ENCODE measurements at places on chromosomes 1 and 21.

- DNase-seq, result no peak
Measured at GRCh38 chr21:26717146-26717739, 128.0 kb downstream of the ADAMTS1 start.

- DNase-seq, result no peak
Measured at GRCh38 chr1:162502928-162503327, 5.3 kb downstream of the UHMK1 start.

DNA sequence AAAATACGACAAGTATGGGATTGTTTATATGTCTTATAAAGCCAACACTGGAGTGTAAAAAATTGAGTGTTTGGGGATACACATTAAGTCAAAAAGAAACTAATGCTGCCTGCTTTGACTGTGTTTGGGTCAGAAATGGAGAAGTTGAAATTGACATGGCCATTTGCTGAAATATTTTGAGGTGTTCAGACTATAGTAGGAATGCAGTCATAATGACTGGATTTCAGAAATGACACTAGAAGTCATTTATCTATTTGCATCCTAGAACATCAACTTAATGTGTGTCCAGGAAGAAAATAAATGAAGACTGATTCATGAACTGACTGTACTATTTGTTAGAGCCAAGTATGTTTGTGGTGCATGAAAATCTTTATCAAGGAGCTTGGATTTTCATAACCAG is 28.4 kb downstream of the RASAL2 start:
- no peak for DNase-seq

- no peak for DNase-seq
Measured at GRCh38 chr1:56833088-56833487, 13.9 kb upstream of the FYB2 start.

- peak; percentile 46 for DNase-seq
Measured at GRCh38 chr1:11654137-11654938, at the start of the genes FBXO2 and FBXO44. FBXO2 (minus strand) TSS chr1:11654429; CDS start chr1:11654340, 89 bp downstream. FBXO44 (plus strand) TSS chr1:11654877; CDS start chr1:11655836, 959 bp downstream.

DNA sequence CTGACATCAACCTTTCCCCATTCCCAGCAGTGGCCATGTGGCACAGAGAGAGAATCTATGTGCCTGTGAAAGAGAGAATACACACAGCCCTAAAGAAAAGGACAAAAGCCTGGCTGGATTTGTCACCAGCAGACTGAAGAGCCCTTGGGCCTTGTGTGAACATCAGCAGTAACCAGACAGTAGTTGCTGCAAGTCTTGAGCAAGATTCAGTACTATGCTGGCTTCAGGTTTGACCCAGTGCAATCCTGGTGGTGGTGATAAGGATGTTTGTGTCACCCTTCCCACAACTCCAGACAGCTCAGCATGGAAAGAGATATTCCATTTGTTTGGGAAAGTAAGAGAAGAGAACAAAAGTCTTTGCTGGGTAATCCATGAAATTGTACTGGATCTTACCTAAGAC is 28.4 kb upstream of the GBP6 start:
- no peak for DNase-seq

- no peak for DNase-seq
Measured at GRCh38 chr1:158007667-158008386, 14.4 kb downstream of the KIRREL1 start.

- DNase-seq, result no peak
Measured at GRCh38 chr1:207845109-207845508, 65.8 kb downstream of the CD34 start.

DNA sequence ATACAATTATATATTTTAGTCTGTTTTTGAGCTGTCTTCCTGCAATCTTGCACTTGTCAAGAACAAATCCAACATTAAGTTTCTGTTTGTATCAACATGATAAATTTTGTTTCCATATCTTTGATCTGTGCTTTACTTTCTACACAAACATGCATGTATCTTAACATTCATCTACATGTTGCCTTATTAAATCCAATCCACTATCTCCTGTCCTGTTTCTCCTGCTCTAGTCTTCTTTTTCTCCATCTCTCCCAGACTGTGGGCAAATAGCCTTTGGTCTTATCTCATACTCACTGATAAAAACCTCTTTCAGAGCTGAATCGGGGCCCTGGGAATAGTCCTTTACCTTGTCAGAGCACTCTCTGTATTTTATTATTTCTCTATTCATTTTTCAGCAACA is 101.3 kb downstream of the PLPPR4 start:
- no peak for DNase-seq

DNA sequence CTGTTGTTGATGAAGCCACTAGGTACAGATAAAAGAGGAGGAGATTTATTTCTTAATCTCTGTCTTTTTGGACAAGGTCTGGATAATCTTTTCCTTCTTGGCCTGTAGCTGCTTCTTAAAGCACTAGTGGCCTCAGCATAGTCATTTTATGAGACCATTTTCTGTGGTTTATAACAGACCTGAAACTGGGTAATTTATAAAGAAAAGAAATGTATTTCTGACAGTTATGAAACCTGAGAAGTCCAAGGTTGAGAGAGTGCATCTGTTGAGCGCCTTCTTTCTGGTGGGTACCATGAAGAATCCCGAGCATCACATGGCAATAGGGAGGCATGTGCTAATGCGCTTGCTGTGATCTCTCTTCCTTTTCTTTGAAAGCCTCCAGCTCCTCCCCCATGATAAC is 36.7 kb upstream of the PDC start:
- DNase-seq, result no peak

- DNase-seq, result no peak
Measured at GRCh38 chr1:1833916-1834325, 55.7 kb upstream of the NADK start.

DNA sequence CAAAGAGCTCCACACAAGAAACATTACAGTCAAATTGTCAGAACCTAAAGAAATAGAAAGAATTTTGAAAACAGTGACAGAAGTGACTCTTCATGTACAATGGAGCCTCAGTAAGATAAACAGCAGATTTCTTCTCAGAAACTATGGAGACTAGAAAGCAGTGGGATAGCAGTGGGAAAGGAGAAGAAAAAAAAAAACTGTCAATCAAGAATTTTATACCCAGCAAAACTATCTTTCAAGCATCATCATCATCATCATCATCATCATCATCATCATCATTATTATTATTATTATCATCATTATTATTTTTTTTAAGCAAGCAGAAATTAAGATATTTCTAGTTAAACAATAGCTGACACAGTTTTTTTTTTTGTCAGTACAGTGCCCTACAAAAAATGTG is 24.2 kb downstream of the CEP170 start:
- DNase-seq, result no peak

DNA sequence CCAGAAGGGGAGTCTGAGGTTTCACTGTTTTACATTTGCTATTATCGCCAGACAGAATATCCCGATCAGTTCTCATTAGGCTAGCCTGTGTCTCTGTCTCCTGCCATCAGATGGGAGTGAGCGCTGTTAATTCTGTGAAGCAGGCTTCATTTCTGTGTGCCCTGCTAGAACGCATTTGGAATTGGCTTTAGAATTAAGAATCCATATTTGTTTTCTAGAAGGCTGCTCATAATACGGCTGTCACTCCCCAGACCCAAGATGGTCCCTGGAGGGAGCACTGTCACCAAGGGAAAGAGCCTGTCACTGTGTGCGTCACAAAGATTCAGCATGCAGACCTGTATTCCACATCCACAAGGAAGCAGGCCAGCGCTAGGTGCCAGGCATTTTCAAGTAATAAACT is 49.2 kb downstream of the CASQ2 start:
- DNase-seq, result no peak

- DNase-seq, result no peak
Measured at GRCh38 chr1:93237021-93237420, 56.5 kb downstream of the CCDC18 start.

GRCh38 chr1:157437296-157437695 is 115.0 kb downstream of the FCRL5 start:
- peak; percentile 4 for DNase-seq

DNA sequence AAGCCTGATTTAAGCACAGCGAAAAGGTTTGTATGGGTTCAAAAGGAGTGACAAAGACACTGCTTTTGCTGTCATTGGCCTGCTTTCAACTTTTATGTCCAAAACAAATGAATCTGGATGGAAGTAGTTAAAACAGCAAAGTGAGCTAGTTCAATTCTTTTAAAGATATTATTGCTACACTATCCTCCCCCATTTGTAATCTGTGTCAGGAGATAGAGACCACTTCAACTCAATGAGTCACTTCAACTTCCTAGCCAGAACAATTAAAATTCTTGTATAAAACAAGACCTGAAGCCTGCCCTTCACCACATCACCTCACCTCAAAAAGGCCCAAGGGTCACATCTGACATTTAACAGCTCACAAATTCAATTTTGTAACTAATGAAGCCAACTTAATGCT is 364.1 kb upstream of the LYPLAL1 start:
- DNase-seq, result no peak

GRCh38 chr1:21188235-21188634 is 11.5 kb upstream of the EIF4G3 start:
- no peak for DNase-seq

- no peak for DNase-seq
Measured at GRCh38 chr1:178232949-178233348, 139.0 kb downstream of the RASAL2 start.

- no peak for DNase-seq
Measured at GRCh38 chr1:228274452-228275178, 66.8 kb downstream of the OBSCN start.

- no peak for DNase-seq
Measured at GRCh38 chr1:29639156-29639736, 402.9 kb downstream of the PTPRU start.

DNA sequence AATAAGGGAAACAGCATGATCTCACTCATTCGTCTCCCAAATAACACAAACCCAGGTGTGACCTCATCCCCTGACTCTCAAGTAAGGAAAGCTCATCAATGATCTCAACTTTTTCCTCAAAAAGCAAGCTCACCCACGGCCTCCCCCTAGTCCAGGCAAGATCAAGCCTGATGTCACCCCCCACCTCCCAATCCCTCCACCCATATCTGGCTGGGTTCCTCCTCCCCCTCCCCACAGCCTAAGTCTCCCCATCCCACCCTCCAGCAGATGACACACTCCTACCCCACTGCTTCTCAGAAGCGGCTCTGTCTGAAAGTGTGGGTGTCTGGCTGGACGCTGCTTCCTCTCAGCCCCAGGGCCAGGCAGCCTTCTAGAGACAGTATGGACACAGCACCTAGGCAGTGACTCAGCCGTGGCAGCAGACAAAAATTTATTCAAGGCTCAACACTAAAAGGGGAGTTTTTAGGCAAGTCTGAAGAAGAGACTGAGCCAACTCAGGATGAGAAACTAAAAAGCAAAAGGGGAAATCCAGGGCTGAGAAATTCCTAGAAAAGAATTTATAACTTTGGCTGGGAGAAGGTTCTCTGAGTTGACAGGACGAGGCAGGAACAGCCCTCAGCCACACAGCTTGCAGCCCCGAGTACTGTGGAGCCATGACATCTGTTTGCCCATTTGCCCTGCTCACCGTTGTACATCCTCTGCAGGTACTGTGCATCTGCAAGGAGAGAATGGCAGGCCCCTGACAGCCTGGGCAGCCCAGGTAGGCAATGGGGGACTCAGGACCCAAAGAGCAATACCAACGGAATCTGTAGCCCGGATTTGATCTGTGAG is 81.6 kb upstream of the LRRC8D start:
- peak; percentile 73 for DNase-seq

DNA sequence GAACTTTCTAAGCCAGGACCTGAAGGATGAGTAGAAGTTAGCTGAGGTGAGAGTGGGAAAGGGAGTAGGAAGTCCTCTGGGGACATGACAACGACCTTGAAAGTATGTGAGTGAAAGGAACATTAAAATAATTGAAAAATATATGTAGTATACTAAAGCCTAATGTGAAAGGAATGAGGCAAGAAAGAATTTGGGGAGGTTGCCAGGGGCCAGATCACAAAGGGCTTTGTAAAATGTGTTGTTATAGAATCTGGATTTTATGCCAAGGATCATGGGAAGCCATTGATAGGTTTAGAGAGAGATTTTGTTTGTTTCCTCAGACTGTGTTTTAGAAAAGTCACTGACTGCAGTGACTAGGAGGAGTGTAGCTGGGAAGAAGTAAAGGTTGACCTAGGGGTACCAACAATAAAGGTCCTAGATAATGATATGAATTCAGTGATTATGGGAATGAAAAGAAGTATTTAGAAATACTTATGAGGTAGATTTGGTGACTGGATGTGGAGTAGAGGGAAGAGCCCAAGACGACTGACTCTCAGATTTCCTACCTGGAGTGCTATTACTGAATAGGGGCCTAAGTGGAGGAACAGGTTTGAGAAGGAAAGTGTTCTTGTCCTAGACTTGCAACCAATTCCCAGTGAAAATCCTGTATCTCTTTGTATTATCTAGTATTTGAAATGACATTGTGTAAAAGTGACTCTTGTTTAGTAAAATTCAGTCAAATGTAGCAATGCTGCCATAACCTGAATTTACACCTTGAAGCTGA is 179.8 kb downstream of the PHTF1 start:
- DNase-seq, result no peak

- DNase-seq, result no peak
Measured at GRCh38 chr1:52153010-52153409, 11.1 kb downstream of the ZFYVE9 start.

DNA sequence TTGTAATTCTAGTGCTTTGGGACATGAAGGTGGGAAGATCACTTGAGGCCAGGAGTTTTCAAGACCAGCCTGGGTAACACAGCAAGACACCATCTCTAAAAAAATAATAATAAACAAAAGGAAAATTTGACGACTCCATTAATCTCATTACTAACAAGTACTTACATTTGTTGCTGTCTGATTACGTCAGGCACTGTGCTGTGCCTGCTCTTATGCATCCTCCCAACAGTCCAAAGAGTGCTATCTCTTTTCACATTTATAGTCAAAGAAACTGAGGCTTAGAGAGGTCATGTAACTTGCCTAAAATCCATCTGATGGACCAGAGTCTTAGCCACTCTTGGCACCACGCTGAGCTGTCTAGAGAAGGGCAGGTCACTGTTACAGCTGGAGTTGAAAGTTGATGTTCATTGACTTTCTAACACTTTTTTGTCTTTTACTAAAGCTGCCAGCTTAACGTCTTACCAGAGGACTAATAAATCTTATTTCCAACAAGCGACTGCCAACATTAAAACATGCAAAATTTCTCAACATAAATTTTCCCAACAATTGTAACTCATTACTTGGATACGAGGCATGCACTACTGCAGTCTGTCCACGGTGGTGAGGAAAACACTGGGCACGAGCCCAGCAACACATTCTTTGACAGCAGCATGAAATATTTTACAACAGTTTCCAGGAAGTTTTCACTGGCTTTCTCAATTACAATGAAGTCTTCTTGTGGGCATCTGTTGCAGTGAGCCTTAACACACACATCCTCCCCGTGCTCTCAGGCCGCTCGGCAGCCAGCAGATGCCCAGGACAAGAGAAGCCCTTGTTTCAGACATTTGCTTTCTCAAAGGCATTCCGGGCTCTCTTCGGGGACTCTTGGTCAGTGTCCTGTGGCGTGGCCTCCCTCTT is 262.9 kb upstream of the PROX1 start:
- DNase-seq, result no peak

GRCh38 chr1:167135281-167135840 is 41.5 kb downstream of the STYXL2 start:
- DNase-seq, result no peak

GRCh38 chr1:70440642-70441391 is 29.7 kb downstream of the CTH start:
- no peak for DNase-seq

GRCh38 chr1:22536506-22536905 is 26.8 kb upstream of the EPHA8 start:
- no peak for DNase-seq
